ENCODE measurements at places on chromosomes 6 and 20. TPM values are rescaled to one million over a fixed set of nuclear protein-coding genes. Genes with fewer than 3 reads are reported as not detected.

Gene BFSP1
- total RNA-seq, result 1.5 TPM

Gene TAGAP
- not detected for total RNA-seq

Gene EPPIN
- not detected for total RNA-seq

Gene ISM1
- 0.82 TPM for total RNA-seq

Gene BIRC7
- total RNA-seq, result not detected

All from pericardium fibroblast (primary cell).